ENCODE measurements at places on chromosomes 3 and 15.

DNA sequence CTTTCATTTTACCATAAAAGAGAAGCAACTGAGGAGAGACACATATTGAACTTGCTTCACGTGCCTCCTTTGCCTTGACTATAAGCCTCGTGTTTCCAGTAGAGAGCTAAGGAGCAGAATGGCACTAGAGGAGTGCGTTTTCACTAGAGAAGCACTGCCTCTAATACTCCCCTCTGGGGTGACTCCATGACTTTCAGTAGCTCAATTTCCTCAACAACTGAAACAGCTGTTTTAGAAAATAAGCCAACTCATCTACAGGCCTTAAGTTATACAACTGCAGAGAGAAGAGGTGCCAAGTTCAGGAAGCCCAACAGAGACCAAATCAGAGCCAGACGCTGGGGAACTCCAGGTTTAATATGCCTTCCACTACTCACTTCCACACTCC is 1.9 kb downstream of the UBP1 start:
- no peak for DNase-seq

GRCh38 chr3:57923101-57923500 is 85.1 kb upstream of the FLNB start:
- no peak for DNase-seq

- no peak for DNase-seq
Measured at GRCh38 chr3:177836671-177837070, 639.4 kb upstream of the TBL1XR1 start.

DNA sequence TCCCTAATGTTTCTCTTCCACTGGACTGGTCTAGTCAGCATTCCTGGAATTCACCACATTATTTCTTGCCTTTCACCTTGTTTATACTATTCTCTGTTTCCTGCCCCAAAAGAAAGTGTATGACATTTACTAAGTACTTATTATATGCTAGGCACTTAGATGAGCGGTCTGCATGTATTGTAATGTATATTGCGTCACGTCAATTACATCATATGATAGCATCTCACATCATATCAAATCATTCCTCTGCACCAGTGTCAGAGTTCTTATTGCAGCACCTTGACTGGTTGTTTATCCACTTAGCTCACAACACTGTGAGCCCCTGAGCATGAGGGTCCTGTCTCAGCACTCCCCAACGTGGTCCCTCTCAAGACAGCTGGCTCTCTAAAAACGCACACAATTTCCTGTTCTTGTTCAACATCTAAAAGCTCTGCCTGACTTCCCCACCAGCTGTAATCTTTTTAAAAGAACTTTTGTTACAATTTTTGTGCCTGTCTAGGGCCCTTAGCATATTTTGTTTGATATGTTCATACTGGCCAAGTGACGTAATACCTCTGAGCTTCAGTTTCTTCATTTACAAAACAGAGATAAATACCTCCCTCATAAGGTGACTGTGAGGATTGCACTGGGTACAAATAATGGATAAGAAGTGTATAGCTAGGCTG is 58.8 kb downstream of the ARHGAP31 start:
- DNase-seq: peak; percentile 4

DNA sequence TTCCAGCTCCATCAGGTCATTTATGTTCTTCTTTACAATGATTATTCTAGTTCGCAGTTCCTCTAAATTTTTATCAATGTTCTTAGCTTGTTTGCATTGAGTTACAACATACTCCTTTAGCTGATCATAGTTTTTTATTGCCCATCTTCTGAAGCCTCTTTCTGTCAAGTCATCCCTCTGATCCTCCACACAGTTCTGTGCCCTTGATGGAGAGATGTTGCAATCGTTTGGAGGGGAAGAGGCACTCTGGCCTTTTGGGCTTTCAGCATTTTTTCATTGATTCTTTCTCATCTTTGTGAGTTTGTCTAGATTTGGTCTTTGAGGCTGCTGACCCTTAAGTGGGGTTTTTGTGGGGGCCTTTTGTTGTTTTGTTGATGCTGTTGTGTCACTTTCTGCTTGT is 234.6 kb upstream of the CBLB start:
- DNase-seq: no peak

DNA sequence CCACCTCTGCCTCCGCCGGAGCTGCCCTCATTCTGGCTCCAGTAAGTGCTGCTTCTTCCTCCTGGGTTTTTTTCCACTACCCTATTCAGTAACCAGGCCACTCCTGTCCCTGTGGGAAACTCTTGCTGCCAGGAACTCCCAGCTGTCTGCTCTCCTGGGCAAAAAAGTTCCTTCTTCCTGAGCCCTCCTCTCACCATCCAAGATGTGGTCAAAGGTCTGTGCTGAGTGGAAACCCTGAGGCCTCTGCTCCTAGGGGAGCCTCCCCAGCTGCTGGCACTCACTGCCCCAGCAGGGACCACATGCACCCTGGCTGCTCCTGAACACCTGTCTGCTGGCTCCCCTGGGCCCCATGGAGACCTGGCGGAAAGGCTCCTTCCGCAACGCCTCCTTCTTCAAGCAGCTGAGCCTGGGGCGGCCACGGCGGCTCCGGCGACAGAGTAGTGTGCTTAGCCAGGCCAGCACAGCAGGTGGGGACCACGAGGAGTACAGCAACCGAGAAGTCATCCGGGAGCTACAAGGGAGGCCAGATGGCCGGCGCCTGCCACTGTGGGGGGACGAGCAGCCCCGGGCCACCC is 454 bp downstream of the C15orf62 start:
- DNase-seq: no peak

DNA sequence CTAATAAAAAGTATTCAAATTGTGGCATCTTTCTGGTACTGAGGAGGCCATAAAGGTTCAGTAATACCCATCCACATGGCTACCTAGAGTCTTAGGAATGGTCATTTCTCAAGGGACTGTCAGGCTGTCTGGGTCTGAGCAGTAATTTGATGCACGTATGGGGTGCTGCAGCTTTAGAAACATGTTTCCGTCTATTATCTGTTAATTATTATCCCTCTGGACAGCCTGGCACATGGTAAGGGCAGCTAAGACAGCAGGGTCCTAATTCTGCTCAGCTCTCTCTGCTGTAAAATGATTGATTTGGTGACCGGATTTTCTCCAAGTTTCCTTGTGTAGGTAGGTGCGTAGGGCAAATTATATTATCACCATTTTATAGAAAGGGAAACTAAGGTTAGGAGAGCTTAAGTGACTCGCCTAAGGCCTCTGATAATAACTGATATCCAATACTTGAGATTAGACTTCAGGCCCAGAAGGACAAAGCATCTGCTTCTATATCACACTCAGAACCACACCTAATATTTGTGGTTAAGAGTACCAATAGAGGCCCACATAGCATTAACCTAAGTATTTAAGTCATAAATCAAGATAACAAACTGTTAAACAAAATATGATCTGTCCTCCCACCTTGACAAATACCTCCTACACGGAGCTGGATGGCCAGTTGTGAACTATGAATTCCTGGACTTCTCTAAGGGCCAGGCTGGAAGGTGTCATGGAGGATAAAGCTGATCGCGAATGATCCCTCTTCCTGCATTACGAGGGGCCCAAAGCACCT is 2.9 kb upstream of the RAP2B start:
- no peak for DNase-seq

DNA sequence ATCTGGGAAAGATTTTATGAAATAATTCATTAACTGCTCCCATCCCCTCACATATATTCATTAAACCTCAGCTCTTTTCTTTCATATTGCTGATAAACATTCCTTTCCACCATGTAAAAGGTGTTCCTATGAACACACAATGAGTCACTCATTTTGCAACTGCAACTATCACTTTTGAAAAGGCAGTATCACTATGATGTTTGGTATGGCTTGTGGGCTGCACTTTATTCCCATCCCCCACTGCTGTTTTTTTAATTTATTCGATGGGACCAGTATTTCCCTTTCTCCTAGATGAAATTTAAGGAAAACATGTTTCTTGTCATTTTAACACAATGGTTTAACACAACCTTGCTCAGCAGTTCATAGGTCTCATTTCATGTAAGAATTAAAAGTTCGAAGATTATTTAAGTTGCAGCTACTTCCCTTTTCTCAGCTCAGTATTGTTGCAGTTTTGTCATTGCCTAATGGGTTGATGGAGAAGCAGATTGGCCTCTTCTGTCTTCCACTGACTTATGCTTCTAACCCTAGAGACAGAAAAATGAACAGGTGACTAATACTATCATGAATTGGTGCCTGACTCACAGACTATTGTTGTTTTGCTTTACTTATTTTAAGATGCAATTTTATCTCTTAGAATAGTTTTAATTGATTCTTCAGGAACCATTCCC is 280.3 kb downstream of the ZPLD1 start:
- DNase-seq: no peak

DNA sequence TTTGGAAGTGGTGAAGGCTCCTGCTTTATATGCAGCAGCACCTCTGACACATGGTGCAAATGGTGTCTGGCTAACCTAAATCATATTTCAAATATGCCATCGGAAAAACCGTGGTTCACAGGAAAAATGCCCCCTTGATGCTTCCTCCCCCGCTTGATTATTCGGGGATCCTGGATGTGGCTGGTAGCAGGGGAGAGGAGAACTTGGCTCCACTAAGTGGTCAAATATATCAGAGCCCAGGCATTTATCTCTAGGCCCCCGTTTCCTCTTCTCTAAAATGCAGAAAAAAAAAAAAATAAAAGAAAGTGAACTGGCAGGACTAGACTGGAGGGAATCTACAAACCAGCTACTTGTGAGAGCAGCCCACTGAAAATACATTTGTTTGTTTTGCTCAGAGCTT is 18.2 kb upstream of the ATP2B2 start:
- DNase-seq: no peak

DNA sequence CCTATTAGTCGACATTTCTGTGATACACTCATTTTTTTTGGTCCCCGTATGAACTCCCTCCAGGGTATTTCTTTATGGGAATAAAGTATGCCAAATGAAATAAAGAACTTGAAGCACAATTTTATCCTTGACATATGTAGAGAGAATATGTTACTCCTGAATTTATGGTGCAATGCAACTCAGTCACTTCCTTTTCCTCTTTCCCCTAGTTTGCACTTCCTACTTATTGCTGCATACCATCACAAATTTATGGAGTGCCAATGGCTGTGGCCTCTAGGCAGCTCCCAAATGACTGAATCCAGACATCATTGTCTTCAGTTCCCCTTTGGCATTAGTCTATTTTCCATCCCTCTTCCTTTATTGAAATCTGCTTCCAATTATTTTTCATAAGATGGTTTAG is 403.5 kb downstream of the FHIT start:
- DNase-seq: no peak

DNA sequence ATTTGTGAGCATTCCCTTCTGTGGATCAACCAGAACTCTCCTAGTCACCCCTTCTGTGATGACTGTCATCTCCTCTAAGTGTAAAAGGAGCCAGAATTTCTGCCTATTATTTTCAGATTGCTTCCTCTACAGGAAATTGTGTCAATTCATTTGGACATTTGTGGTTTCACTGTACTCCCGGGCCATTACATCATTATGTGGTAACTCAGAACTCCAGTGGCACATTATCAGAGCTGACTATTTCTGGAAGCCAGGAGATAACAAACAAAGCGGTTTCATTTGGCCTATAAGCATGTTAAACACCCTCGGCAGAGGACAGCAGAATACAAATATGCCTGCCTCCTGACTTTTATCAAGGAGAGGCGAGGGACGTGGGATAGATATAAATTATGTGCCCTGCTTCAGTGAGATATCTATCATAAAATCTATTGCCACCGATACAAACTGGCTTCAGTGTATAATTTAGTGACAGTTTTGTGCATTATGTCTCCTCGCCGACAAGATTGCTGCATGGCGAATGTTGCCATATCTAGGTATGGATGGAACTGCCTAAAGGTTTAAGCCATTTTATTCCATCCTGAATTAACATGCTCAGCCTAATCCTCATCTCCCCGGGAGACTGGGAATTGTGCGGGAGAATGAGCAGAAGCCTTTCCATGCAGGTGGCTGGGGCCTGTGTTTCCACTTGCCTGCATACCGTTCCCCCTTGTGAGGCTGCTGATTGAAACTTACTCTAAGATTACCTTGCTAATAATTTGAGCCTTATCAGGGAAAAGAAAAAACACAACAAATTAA is 193.4 kb upstream of the SEMA6D start:
- DNase-seq: no peak

DNA sequence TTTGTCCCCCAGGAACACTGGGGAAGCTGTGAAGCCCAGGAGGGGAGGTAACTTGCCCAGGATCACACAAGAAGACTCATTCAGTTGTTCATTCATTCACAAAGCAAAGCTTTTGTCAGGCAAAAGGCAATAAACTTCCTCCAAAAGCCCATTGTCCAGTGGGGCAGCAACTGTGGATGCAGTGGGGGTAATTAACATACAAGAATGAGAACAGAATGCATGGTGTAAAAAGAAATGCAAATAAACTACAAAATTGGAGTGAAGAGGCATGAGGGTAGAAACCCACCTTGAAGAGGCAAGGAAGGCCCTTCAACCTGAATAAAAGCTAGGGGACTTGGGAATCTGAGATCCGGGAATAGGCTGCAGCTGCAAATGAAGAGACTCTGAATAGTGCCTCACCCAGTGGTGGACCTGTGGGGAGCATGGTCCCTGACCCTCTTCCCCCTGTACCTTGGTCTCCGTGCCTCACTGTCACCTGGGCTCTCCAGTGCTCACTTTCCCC is 363.6 kb downstream of the CLSTN2 start:
- DNase-seq: no peak

DNA sequence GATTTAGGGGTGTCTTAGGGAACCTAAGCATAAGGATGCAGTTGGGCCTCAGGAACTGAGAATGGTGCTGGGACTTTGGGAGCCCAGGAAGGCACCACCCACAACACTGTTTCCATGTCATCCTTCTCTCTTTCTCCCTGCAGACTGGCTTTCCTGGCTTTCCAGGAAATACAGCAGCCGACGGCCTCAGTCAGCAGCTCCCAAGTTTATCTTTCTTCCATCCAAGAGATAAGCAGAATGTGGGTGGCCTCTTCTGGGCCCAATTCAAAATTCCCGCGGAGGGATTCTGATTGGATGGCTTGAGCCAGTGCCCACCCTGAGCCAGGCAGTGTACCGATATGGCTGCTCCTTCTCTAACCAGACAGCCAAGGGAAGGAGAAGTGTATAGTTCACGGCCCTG is 4.5 kb upstream of the CLN6 start:
- DNase-seq: no peak

- peak; percentile 32 for DNase-seq
Measured at GRCh38 chr3:10599444-10599843, 94.1 kb upstream of the ATP2B2 start.

DNA sequence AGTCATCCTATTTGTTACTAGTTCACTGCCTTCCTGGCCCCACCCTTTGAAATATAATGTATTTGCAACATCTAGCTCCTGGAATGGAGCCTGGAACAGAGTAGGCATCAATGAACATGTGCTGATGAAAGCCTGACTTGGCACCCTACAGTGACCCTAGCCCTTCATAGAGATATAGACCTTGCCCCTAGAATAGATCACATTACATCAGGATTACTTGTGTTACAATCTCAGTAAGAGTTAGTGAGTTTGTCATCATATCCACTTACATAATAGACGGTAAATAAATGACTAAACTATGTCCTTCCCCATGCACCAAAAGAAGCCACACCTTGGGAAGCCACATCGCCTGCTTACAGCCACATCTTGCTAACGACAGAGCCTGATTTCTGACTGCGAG is 110.5 kb upstream of the WNT5A start:
- DNase-seq: no peak

DNA sequence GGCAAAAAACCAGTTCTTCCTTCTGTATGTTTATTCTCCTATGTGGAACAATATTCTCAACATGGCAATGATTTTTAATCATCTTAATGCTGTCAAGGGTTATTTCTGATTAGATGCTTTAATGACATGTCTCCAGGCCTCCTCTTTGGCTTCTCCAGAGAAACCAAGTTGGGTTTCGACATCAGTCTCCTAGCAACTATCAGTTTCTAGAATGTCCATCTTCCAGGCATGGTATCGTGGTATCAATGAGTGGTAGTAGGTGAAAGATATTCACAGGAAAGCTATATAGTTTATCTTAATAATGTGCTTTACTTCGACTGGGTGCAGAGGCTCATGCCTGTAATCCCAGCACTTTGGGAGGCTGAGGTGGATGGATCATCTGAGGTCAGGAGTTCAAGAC is 128.5 kb downstream of the C3orf70 start:
- DNase-seq: no peak
